IPS DF 19.7 (cell line): ENCODE measurements at places on chromosomes 5 and 9.

- DNase-seq, result no peak
These were observed 95.3 kb downstream of the COL5A1 start for GRCh38 chr9:134736791-134737497.

GRCh38 chr5:56561-57290, 35.2 kb upstream of the PLEKHG4B start:
- DNase-seq, result no peak

DNA sequence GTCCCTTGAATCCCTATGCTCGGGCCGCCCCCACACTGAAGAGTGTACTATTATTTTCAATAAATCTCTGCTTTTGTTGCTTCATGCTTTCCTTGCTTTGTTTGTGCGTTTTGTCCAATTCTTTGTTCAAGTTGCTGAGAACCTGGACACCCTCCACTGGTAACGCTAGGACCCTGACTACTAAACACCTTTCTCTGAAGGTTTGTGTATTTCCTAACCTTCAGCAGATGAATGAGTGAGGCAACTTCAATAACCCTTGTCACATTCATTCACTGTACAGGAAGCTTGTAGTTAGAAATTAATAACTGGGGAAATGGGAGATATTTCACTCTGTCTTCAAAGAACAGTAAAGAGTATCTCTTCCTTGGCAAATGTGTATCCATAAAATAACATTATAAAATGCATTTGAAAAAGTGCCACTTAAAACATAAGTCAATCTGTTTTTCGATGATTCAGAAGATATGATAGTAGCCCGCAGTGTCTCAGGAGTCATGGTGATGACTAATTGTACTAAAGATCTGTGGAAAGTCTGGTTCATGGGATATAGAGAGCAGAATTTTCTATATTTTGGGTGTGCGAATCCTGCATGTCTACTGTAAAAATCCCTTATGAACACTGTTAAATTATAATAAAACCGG, 43.2 kb upstream of the ANKH start:
- no peak for DNase-seq

GRCh38 chr5:55102348-55102747, at the start of gene GZMA:
Gene GZMA (plus strand): TSS chr5:55102646. CDS start chr5:55102683, 37 bp downstream.
- no peak for DNase-seq

DNA sequence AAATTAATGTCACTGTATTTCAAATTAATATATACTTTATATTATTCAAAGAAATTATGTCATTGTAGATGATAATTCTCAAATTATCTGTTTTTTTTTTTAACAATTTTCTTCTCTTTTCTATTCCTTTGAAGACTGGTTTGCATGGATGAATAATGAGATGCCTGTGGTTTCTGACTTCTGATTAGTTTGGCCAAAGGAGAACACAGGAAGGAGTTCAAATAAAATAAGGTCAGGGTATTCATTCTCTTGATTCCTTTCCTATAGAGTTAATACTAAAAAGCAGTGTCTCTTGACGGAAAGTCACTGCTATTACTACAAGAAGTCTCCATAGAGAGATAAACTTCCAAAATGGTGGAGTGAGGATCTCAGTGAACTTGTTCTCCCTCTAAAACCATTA, 279.6 kb upstream of the FTMT start:
- no peak for DNase-seq

GRCh38 chr5:107508097-107508496, 162.6 kb downstream of the EFNA5 start:
- DNase-seq, result no peak

DNA sequence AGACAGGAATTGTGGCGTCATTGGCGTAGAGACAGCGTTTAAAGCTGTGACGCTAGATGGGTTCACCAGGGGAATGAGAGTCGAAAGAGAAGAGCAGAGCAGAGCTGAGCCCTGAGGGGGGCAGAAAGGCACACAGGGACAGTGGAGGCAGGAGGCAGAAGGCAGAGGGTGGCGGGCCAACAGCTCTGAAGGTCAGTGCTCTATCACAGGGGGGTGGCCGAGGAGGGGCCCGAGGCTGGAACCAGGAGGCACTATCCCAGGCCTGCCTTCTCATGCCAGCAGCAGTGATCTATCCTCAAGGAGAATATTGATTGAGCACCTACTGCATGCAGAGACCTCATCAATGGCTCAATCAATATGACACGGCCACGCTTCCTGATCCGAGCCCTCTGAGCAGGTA, 132.4 kb downstream of the KCNIP1 start:
- DNase-seq, result no peak

DNA sequence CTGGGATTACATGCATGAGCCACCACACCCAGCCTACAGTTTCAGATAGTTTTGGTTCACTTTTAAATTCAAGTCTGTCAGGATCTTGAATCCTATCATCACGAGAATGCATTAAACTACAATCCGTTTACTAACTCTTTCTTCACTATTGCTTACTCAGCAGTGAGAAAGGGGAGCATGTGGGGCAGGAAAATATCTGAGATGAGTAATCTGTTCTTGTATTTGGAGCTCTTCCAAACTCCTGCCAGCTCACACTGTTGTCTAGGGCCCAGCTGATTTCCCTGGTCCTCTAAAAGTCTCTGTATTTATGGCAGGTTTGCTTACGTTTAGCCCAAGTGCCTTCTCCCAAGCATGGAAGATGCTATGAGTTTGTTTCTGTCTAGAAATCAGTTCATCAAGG, 152.2 kb downstream of the FGF18 start:
- no peak for DNase-seq

DNA sequence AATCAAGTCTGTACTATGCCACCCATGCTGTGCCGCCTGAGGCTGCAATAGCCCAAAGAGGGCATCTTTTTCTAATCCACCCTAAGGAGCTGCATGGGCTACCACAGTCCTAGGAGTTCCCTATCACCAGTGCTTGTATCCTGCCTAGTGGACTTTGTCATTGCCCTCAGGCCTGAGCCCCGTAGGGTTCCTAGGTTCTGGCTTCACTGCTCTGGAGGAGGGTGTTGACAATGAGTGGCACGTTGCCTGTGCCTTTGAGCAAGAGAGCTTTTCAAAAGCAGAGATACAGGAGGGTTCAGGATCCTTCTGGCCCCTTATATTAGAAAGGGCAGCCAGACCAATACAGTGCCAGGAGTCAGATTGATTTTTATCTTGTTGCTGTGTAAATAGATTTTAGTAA, 93.0 kb downstream of the PRDM6 start:
- no peak for DNase-seq

- peak; percentile 48 for DNase-seq
These were observed 96.6 kb downstream of the GALNT10 start for GRCh38 chr5:154287136-154287535.

DNA sequence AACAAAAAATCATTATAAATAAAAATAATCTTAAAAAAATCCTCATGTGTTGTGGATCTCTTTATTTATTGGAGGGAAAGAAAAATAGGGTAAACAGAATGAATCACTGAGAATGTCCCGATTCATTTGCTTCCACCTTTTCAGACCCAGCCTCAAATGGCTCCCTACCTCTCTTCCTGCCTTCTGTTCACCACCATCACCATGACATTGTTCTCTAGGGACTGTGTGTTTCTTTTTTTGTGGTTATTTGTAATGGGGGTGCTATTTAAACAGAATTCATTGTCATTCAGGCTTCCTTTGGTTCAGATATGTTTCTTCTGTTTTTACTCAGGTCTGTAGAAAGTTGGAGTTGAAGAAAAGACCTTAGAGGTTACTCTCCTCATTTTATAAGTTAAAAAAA, 198.2 kb downstream of the KIF4B start:
- no peak for DNase-seq
